ENCODE measurements at places on chromosomes 4 and X. TPM values are rescaled to one million over a fixed set of nuclear protein-coding genes. Genes with fewer than 3 reads are reported as not detected.

Gene CFAP99
- not detected for total RNA-seq

Gene BMX
- total RNA-seq = 1.2 TPM

Gene SOD3
- 61.0 TPM for total RNA-seq

Gene MND1
- total RNA-seq = not detected

Gene SLC49A3
- total RNA-seq = 2.0 TPM

DNA sequence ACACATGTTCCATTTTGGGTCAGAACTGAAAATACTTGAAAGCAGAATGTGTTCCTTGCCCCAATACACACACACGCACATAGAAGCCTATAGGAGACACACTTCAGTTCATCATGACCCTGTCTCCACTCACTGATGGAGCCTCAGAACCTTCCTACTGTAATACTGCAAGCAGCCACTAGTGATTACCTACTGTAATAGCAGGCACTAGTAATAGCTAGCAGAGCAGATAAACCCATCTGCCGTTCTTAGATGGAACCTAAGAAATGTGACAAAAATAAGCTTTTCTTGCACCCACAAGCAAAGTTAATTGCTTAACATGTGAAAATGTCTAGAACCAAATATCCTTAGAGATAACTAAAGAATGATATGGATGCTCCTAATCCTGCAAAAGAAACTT lies 13.6 kb downstream of the AMTN start:
- H3K36me3 ChIP-seq = no peaks in the 10 kb centered on the region
- DNase-seq = no peak
- no peak overlapping the region for H3K27ac ChIP-seq
- H3K4me3 ChIP-seq = no peak overlapping the region
- H3K27me3 ChIP-seq = no peaks in the 10 kb centered on the region

GRCh38 chr4:65580551-65580950 lies 89.7 kb downstream of the EPHA5 start:
- no peaks in the 10 kb centered on the region for H3K27me3 ChIP-seq
- H3K4me1 ChIP-seq = no peaks in the 10 kb centered on the region
- DNase-seq = no peak
- H3K36me3 ChIP-seq = no peaks in the 10 kb centered on the region
- H3K27ac ChIP-seq = no peak overlapping the region

- no peak overlapping the region for H3K4me3 ChIP-seq
- no peaks in the 10 kb centered on the region for H3K4me1 ChIP-seq
- H3K27ac ChIP-seq = no peak overlapping the region
- H3K27me3 ChIP-seq = no peaks in the 10 kb centered on the region
Measured at GRCh38 chr4:114997576-114998247, 115.7 kb downstream of the NDST4 start.

DNA sequence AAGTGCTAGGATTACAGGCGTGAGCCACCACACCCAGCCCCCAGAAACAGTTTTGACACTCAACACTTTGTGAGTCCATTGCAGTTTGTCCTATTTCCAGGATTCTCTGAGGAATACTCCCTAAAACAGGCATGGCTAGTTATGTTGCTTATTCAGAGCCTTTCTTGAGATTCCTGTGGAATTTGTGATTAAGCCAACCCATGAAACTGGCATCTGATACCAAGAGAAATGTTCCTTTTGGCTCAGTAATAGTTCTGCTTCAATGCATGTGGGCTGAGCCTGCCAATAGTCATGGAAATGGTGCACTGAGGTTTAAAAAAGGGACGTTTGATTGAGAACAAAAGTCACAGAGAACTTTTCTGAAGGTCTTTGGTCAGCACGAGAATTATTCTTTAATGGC lies 241.7 kb downstream of the PPP1R2C start:
- H3K36me3 ChIP-seq = no peaks in the 10 kb centered on the region
- no peak overlapping the region for H3K27ac ChIP-seq
- no peaks in the 10 kb centered on the region for H3K27me3 ChIP-seq
- no peak overlapping the region for H3K4me3 ChIP-seq
- H3K4me1 ChIP-seq = no peaks in the 10 kb centered on the region

DNA sequence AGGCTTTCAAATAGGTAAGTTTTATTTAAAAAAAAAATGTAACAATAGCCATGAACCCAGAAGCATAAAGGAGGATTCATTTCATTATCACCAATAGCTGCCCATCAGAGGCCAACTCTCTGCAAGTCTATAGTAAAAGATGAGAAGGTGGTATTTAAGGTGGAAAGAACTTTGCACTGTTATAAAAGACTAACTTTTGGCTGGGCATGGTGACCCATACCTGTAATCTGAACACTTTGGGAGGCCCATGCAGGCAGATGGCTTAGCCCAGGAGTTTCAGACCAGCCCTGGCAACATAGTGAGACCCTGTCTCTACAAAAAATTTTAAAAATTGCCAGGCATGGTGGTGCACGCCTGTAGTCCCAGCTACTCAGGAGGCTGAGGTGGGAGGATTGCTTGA lies 43.3 kb downstream of the RPS3A start:
- H3K36me3 ChIP-seq = no peaks in the 10 kb centered on the region
- H3K27ac ChIP-seq = no peak overlapping the region
- H3K4me3 ChIP-seq = no peak overlapping the region
- no peaks in the 10 kb centered on the region for H3K27me3 ChIP-seq
- DNase-seq = no peak

- H3K27me3 ChIP-seq = no peaks in the 10 kb centered on the region
- no peak overlapping the region for H3K4me3 ChIP-seq
- no peaks in the 10 kb centered on the region for H3K4me1 ChIP-seq
- no peak overlapping the region for H3K27ac ChIP-seq
- DNase-seq = no peak
Measured at GRCh38 chr4:137430171-137430570, 102.1 kb downstream of the PCDH18 start.
